ENCODE measurements at places on chromosomes 5 and 9.
A peak's percentile ranks its signal among the peaks of the same experiment; 100 is the strongest.

GRCh38 chr9:112719241-112719691 lies 1.3 kb upstream of the INIP start:
- DNase-seq, result no peak

- no peak for DNase-seq
Measured at GRCh38 chr9:126722252-126722921, 82.5 kb upstream of the ZBTB43 start.

GRCh38 chr9:6598249-6598725 lies 47.2 kb downstream of the GLDC start:
- DNase-seq, result no peak

- no peak for DNase-seq
Measured at GRCh38 chr5:169796731-169797130, 159.7 kb downstream of the DOCK2 start.

DNA sequence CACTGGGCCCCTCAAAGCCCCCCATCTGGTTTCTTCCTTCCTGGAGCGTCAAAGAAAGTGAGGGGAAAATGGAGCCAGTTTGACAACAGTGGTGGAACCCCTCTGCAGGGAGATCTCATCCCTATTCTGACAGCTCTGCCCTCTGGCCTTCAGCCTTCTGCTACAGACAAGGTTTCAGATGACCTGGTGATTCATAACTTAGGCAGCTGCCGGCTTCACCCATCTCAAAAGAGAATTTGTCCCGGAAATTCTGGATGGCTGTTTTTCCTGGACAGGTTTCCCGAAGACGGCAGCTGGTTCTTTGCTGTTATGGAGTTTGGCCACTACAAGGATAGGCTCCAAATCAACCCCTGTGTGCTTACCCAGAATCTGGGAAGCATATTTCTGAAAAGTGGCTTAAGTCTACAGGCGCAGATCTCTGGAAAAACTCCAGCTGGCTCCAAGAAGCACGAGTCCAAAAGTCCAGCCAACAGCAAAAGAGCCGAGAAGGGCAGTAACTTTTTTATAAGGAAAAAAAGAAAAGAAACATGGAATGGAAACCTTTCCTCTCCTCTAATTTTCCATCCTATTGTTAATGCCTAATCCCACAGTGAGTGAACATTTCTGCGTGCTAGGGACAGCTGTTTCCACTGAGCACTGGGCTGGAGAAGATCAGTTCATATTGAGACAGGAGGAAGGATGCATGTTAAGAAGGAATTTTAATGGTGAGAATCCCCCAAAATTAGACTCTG lies 54.5 kb downstream of the ZNF366 start:
- DNase-seq, result no peak

DNA sequence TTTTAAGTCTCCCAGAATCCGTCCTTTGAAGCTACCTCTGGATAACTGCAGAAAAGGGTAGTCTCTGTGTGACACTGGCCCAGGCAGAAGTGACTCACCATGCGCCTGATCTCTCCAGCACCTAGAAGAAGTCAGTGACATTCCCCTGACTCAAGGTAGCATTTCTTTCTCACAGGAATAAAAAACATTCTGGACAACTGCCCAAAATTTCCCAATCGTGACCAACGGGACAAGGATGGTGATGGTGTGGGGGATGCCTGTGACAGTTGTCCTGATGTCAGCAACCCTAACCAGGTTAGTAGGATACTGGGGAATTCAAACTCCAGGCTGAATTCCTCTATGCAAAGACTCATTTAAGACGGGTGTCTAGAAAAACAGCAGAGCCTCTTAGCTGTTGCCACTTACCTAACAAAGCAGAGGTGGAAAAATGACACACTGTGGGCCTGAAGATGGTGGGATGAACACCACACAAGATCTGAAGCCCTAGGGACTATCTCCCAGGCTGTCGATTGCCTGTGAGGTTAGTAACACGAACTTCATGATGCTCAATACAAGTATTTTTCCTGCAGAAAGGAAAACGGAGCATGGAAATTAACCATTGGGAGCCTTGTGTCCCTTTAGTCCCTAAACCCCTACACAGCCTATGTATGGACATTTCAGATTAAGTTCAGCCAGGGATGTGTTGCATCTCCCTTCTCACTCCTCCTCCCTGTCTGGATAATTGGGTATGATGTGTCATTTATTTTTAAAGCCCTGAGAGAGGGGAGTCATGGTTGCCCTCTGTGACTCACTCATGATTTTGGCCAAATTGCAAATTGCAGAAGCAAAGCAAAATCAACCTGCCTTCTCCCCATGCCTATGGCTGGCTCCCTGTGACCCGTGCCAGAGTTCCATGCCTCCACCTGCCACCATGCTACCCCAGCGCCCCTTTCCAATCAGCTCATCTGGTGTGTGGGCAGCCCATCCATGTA lies 37.2 kb downstream of the THBS4 start:
- no peak for DNase-seq

DNA sequence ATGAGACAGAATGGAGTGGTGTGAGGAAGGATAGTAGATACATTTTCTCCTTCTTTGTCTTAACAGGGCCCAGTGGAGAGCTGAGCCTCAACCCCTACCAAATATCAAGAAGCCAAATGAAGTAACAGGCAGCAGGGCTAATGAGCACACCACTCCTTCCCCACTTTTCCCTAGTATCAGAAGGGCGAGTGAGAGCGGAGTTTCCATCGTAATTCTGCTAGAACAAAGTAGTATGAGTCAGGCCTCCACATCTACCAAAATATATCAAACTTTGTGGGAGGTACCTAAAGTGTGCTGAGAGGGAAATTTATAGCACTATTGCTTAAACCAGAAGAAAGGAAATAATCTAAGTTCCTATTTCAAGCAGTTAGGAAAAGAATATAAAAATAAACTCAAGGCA lies 769.0 kb upstream of the RGMB start:
- DNase-seq, result no peak

GRCh38 chr9:117485176-117485575 lies 70.3 kb upstream of the ASTN2 start:
- no peak for DNase-seq

GRCh38 chr5:57738787-57739186 lies 256.2 kb upstream of the ACTBL2 start:
- DNase-seq, result no peak

- DNase-seq, result no peak
Measured at GRCh38 chr9:77827104-77827784, 179.1 kb upstream of the GNA14 start.

DNA sequence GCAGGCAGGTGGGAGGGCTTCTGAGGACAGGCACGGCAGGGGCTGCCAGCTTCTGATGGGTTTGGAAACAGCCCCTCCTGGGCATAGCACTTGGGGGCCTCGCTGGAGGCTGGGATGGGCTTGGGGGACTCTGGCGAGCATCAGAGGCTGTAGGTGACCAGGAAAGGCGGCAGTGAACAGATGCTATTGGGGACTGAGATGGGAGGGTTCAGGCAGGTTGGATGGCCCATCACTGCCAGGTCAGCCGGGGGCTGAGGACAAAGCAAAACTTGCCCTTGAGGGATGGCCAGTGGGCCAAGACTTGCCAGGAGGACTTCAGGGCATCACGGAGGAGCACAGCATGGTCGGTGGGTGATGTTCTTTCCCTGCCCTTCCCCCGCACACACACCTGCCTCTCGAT lies 6.7 kb downstream of the AIF1L start:
- DNase-seq, result no peak

DNA sequence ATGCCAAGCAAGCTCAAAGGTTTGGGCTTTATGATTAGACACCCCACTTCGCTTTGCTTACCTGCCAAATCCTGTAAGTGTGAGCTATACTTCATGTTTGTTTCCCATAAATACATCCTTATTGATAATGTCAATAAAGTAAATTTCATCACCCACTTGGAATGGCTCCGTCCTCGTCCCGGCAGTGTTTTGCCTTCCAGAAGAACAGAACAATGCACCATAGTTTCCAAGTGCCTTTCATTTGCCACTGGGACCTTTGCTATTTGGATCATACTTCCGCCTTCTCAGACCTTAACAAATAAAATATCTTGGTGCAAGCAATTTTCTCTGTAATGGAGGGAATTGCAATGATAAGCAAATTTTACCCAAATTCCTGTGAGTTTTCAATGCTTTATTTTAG lies 229.3 kb downstream of the PIK3R1 start:
- DNase-seq, result no peak

- no peak for DNase-seq
Measured at GRCh38 chr5:93225748-93226147, 355.3 kb downstream of the NR2F1-AS1 start.

- DNase-seq, result no peak
Measured at GRCh38 chr9:84815554-84815953, 146.0 kb downstream of the NTRK2 start.

GRCh38 chr9:136519263-136520052 lies 26.4 kb downstream of the NOTCH1 start:
- DNase-seq, result no peak

DNA sequence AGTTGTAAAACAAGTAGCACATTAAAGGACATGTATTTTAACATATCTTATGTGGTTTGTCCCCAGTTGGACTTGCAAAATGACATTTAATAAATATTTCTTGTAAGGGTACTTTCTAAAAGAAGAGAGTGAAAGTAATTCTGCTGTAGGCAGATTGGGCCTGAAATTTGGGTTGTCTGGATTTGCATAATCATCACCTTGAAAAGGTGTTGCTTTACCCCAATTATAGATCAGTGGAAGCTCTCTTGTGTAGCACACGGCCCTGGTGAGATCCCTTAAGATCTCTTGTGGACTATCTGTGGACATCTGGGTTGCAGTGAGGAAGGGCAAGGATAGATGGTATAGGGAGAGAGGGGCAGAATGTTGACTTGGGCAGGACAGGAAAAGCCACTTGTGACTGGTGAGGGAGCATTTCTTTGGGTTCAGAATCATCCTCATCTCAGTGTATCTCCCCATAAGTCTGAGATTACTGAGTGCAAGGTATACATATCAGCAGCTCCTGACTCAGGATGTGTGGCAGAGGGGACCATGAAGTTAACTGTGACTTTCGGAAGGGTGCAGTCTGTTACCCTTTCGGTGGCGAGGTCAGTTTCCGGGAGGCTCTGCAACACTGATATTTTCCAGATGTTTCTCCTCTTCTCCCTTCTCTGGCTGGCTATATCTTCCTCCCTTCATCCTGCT lies 2.0 kb upstream of the TNFAIP8 start:
- DNase-seq, result no peak

DNA sequence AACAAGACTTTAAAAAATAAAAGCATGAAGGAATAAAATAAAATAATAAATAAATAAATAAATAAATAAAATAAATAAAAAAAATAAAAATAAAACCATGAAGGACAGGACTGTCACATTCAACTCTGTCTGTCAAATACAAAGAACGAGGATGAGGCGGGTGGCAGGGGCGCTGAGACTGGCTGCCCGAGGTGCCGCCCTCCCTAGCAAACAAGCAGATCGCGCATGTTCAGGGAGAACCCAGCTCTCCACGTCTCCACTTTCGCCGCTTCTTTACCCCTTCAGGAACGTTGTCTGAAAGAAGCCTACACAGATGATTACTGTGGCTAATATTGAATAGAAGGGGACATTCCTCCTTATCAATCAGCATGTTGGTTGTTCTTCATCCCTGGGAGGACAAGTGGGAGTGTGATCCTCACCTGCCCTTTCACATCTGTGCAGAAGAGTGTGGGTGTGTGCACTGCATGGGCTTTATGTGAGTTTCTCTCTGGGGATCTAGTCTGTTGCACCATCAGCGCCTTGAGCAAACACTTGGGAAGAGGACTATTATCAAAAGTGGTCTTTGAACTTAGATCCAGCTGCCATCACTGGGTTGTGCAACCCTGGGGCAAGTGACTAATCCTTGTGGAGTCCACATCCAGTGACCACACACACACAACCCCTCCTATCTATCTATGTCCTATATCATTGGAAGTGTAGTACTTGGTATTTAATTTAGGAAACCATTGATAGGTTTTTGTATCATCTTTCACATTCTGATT lies 399.2 kb downstream of the IRX2 start:
- DNase-seq, result no peak

- peak; percentile 40 for DNase-seq
Measured at GRCh38 chr9:34994260-34994899, 4.8 kb downstream of the DNAJB5 start.

- DNase-seq, result no peak
Measured at GRCh38 chr9:14094491-14094890, 219.4 kb downstream of the NFIB start.

GRCh38 chr9:107480386-107480789 lies 9.2 kb downstream of the KLF4 start:
- DNase-seq, result no peak

- peak; percentile 4 for DNase-seq
Measured at GRCh38 chr5:160434022-160434531, 12.4 kb downstream of the PTTG1 start.
